B cell (primary cell): ENCODE measurements at places on chromosomes 4 and X. TPM values are rescaled to one million over a fixed set of nuclear protein-coding genes. Genes with fewer than 3 reads are reported as not detected.

DNA sequence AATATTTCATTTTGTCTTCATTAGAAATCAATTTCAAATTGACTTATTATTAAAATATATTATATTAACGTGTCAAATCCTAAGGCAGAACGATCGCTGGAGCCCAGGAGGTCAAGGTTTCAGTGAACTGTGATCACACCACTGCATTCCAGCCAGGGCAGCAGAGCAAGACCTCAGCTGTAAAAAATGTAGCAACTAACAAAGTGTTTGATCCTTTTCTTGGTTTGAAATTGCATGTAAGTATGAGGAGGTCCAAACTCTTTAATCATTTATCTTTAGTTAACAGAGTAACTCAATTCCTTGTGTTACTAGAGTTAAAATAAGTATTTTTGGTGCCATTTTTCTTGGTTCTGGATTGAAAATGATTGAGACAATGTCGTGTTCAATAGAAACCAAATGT, 1033.9 kb downstream of the NLGN4X start:
- DNase-seq: no peak

The FRMPD4 gene
- not detected in 2 replicates for total RNA-seq

DNA sequence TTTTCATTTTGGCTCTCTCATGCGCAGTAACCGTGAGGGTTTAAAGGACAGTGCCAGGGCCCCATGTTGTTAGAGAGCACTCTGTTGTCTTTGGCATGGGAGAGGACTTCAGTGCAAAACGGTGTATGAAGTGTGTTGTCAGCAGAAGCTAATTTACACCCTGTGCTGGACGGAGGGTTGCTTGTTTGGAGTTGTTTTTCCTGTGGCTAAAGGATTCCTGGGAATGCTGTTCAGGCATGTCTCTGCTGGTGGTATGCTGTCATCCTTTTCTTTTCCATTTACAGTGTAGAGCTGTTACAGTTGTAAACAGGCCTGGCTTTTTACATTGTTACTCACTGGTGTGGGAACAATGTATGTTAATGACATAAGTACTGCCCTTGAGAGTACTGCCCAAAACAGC, 206.3 kb downstream of the CBR4 start:
- DNase-seq: no peak

- no peak for DNase-seq
Observed at GRCh38 chr4:168930413-168931196, 79.5 kb downstream of the CBR4 start.

- DNase-seq: no peak
Observed at GRCh38 chrX:100289066-100289558, 121.0 kb downstream of the PCDH19 start.

The GPR143 gene
- not detected in 2 replicates for total RNA-seq

The DUX4 gene
- not detected in 2 replicates for total RNA-seq

DNA sequence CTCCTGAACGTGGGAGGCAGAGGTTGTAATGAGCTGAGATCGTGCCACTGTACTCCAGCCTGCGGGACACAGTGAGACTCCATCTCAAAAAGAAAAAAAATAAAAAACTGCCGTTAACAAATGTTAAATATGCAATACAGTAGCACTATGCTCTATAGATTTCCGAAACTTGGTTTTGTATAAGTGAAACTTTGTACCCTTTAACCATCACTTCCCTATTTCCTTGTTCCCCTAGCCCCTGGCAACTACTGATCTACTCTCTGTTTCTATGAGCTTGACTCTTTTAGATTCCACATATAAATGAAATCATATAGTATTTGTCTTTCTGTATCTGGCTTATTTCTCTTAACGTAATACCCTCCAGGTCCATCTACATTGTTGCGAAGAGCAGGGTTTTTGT, 74.1 kb downstream of the TAB3 start:
- peak; percentile 16 for DNase-seq

DNA sequence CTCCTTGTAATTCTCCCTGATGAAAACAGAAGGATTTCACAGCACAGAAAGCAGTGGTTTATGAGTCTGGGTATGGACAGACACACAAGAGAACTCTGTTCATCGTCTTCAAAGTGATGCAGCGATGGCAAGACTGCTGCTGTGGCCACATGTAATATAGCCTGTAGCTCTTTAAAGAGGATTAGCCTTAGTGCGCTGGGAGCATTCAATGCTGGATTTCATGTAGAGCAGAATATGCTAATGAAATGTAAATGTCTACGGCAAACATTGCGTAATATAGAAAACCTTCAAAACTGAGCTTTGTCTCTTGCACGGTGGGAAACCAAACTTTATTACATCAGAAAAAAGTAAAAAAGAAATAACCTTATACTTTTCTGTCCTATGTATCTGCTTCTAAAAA, 42.9 kb downstream of the ALPK1 start:
- no peak for DNase-seq

DNA sequence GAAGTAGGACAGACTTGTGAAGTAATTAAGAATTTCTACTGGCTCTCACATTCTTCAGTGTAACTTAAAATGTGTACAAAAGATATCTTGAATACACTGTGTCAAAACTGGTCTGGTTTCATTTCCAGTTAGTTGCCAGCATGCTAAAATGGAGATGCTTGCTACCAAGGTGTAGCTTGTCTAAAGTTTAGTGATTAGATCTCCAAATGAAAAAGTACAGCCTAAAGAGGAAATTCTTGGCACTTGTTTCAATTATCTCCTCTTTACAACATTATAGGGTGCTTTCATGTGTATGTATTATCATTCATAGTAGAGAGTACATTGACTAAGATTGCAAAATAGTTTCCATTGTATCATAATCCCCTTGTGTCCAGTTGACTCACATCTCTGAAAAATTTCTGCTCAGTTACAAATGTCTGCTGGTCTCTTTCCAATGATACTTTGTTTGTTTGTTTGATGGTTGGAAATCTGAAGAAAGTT, 97.3 kb upstream of the SPRY1 start:
- no peak for DNase-seq

DNA sequence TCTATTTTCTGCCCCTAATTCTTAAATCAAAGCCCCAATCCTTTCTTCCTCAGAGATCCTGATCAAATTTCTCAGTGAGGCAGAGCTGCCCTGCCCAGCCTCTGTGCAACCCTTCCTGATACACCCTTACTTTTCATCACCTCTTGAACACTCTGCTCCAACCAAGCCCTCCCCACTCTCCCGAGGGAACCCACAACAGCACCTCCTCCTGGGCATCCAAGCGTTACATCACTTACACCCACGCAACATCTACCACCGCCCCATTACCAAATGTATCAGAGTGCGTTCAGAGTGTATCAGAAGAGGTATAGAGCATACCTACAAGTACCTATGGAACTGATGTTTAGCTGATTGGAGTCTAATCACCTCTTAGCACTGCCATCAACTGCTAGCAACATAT, 186.5 kb downstream of the RAP1GDS1 start:
- peak; percentile 54 for DNase-seq

DNA sequence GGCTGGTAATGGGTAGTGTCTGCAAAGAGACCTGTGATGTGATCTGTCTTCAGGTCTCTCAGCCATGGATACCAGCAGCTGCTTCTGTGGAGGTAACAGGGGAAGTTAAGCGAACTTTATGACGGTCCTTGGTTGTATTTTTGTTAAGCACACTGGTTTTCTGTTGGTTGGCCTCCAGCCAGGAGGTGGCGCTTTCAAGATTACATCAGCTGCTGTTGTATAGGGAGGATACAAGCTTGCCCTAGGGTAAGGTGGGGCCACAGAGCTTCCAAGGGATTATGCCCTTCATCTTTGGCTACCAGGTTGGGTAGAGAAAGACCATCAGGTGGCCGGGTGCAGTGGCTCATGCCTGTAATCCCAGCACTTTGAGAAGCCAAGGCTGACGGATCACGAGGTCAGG, 834.2 kb upstream of the GALNTL6 start:
- DNase-seq: no peak

DNA sequence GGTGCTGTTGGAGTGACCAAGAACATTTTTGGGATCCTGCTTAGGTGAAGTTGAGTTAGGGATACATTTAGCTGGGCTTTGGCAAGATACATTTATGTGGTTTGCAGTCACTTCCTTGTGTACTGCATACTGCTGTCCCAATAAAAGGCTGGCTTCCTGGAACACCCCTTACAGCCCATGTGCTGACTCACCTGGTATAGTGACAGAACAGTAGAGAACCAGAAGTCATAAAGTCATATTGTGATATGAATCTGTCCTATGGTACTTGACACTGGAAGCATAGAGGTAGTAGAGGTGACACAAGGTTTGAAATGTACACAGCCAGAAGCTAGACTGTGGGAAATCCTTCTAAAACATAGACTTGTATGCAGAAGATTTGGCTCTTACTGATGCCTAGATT, 55.3 kb upstream of the SLC25A43 start:
- no peak for DNase-seq

- no peak for DNase-seq
Observed at GRCh38 chr4:141730805-141731204, 94.4 kb downstream of the IL15 start.

The ITGB1BP2 gene
- 3.7 and 4.3 TPM in 2 replicates for total RNA-seq

DNA sequence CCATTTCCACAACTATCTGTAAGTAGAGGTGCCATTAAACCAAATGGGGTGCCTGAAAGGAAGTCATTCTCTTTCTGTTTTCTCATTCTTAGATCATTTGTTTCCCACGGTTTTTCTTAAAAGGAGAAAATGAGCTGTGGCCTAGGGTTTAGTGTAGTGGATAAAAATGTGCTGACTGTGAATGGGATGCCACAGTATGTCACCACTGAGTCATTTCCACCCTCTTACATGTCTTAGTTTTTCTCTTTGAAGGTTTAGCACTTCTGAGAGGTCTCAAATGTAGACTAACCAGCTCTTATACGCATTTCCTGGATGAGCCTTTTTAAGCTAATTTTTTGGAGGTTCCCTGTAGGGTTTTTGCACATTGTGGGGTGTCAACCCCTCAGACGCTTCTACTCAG, 244.5 kb upstream of the SPANXN1 start:
- DNase-seq: no peak

The XK gene
- total RNA-seq: 0.30 and 0.34 TPM in 2 replicates

GRCh38 chrX:150547375-150548115, 20.9 kb upstream of the MTM1 start:
- peak; percentile 39 for DNase-seq

- DNase-seq: no peak
Observed at GRCh38 chr4:47848041-47848440, 10.2 kb upstream of the CORIN start.

- no peak for DNase-seq
Observed at GRCh38 chrX:50000937-50001542, 78.6 kb downstream of the CLCN5 start.

- no peak for DNase-seq
Observed at GRCh38 chrX:44489515-44489914, 53.1 kb downstream of the FUNDC1 start.

The HSD17B11 gene
- 62.2 and 71.0 TPM in 2 replicates for total RNA-seq

DNA sequence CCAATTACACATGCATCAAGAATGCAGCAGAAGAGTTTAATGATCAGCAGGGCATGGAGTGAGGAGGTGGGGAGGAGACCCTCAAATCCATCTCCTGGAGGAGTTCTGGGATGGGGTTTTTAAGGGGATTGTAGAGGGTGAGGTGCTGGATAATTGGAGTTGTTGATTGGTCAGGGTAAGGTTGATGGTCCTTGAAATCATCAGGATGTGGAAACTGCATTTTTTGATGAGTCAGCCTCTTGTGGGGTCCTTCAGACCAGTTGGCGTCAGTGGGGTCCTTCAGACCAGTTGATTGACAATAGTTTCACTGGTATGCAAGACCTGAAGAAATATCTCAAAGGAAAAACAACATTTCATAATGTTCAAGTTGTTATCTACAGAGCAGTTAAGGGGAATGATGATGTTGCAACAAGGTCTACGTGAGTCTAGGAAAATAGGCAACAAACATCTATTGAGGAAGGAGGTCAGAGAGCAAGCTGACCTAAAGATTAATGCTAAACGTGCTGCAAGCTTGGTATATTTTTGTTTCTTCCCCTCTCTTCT, 88.3 kb downstream of the NRK start:
- no peak for DNase-seq

GRCh38 chrX:123083924-123084323, 100.2 kb upstream of the GRIA3 start:
- no peak for DNase-seq

- no peak for DNase-seq
Observed at GRCh38 chr4:112680996-112681395, 44.1 kb downstream of the LARP7 start.
